T-helper 22 cell (primary cell): ENCODE measurements at places on chromosomes 11 and 22.

GRCh38 chr22:21094911-21095772, 49.4 kb downstream of the LRRC74B start:
- no peak for DNase-seq

GRCh38 chr11:19677381-19678080, 35.1 kb upstream of the NAV2 start:
- DNase-seq = no peak

DNA sequence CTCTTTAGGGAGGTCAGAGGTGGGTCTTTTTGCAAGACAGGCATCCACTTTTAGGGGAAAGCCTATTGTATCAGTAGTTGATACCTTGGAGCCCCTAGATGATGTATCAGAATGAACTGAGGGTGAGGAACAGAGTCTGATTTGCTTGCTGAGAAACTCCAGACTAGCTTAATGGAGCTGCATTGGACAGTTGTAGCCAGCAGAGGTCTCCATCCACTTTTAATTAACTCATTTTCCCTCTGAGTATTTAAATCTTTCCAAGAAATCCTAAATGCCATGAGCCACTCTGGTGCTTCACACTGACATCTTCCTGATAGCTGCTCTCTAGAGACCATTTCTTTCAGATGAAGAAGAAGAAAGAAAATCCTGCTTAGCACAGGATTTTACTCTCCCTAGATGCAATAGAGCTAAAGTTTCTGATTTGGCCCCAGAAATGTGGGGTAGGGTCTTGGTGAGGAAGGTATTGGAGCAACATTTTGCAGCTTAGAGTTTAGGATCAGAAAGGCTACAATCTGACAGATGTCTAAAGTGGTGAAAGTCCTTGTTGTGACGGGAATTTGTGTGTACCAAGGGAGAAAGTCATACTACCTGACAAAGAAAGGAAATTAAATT, 38.0 kb downstream of the EXT2 start:
- DNase-seq = no peak

DNA sequence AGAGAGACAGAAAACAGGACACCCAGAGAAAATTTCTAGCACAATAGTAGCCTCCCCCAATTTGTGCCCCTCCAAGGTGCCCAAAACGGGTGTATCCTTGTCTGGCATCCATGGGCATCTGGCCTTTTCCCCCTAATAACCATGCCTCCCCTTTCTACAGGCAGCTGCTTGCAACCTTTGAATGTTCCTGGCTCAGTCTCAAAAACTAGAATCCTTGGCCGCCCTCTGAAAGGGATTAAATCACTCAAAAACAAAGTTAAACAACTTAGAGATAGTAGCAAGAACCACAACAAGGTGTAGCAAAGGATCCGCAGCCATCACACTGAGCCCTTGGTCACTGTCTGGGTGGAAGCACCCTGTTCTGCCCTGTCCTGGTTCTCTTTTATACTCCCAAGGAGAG, 105.6 kb downstream of the MN1 start:
- no peak for DNase-seq

- DNase-seq = no peak
Observed at GRCh38 chr11:75543806-75544205, 18.1 kb upstream of the GDPD5 start.

DNA sequence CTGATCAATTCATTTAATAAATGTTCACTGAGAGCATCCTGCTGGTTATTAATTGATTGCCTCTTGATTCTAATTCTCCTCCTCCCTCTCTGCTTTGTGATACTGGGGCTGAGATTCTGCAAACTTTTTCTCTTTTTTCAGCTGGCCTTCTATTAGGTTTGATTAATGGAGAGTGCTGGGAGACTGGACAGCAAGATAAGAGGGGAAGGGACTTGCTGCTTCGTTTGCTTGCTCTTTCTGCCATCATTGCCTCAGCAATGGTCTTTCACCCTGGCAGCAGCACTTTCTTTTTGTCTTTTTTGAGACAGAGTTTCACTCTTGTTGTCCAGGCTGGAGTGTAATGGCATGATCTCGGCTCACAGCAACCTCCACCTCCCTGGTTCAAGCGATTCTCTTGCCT, 7.1 kb downstream of the DNHD1 start:
- DNase-seq = no peak

DNA sequence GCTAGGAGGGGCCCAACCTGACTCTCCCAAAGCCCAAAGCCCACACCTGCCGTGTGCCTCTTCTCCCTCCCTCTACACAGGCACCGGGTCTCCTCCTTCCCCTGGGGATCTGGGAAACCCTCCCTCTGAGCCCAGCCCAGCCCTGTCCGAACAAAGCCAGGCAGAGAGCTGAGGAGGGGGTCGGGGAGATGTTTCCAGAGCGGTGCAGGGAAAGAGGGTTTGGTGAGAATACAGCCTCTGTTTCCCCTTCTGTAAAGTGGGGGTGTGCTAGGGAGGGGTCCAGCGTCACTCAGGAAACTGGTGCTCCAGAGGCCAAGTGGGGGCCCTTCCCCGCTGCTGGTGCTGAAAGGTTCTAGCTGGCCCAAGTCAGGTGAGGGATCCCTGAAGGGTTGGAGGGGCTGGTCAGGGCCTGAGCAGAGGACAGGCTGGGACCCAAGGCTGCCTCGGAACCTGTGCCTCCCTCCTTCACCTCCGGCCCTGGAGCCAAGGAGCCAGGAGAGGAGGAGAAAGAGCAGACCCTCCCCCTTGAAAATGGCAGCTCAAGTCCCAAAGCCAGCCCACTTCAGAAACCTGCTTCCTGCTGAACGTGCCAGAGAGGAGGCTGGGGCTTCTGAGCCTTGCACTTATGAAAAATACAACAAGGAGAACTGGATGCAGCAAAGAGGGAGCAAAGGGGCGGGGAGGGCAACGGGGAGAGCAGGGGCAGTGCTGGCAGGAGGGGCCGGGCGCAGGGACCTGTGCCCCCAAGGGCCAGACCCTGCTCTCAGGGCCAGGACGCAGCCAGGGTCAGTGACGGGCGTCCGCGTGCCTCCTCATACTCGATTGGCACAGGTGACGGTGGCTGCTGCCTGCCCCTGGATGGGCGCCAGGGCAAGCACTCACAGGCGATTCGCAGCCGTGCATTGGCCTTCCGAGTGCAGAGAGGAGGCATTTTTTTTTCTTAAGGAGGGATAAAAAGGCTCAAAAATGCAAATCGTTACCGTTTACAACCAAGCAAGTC, 43.2 kb downstream of the MACROD1 start:
- no peak for DNase-seq

DNA sequence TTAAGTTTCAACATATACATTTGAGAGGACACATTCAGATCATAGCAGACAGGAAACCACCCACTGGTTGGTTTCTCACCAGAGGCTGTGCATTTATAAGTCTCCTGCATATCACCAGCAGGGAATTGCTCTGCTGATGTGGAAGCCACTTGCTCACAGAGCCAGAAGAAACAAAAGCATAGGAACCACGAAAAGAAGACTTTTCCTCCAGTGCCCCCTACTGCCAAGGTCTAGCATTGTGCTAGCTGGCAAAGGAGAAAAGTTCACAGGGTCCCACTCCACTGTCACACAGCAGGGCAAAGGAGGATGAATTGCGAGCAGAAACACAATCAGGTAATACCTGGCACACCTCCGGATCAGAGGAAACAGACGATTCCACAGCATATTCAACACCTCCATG, 28.9 kb upstream of the ISX start:
- no peak for DNase-seq

- DNase-seq = no peak
Observed at GRCh38 chr11:69697861-69698260, 6.0 kb downstream of the FGF19 start.

DNA sequence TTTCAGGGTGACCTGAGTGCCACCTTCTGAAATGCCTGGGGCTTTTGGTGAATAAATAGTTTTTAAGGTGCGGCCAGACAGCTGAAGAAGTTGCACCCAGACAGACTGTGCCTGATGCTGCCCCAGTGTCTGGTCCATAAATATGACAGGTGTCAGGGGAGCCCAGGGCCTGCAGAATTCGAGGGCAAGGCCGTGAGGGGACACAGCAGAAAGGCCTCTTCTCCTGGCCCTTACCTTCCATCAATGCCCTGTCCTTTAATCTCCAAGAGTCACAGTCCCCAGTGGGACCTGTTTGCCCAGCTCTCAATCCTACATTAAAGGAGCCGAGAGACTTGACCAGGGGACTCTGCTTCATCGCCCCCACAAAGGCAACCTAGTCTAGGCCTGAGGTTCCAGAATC, 45.7 kb downstream of the NAT10 start:
- no peak for DNase-seq

- no peak for DNase-seq
Observed at GRCh38 chr11:107999759-108000455, 8.8 kb upstream of the CUL5 start.
